AG04450 (cell line): ENCODE measurements at places on chromosomes 7 and 10.

GRCh38 chr7:140541513-140542227 lies 62.4 kb upstream of the MKRN1 start:
- peak; percentile 82 for DNase-seq

DNA sequence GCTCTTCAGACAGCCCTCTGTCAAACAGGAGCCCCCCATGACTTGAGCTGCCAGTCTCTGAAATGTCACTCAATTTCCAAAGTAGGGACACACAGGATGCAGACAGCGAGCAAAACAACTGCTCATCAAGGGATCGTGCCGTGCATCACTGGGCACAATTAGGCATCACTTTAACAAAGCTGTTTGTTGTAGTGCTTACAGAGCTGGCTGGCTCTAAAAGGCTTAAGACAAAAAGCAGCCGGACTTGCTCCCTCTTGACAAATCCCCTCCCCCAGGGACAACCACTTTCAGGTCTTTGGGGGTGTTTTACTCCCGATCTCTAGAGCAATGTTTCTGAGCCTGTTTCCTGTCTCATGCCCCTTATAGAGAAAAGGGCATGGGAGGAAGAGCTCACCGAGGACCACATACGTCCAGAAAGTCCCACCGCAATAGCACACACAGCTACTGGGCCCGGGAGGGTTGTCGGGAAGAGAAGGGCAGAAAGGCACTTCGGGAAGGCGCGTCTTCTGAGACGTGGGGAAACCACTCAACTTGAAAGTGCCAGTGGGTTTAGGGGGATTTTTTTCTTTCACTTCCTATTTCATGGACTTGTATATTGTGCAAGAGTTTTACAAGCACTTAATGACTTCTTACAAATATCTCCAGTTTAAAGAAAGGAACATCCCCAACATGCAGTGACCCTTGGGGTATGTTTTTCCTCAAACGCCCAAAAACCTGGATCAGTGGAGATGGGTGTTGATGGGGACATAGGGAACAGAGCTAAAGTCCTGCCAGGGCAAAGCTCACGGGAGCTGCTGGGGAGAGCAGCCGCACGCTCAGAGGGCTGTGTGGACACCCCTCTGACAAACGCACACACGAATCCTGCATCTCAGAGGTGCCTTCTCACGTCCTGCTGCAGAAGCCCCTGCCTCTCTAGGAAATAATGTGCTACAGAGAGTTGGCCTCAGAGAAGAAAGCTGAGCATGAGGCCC lies 27.1 kb downstream of the LRRC20 start:
- no peak for DNase-seq

GRCh38 chr7:43658718-43659548 lies 70.4 kb downstream of the COA1 start:
- no peak for DNase-seq

- no peak for DNase-seq
Observed at GRCh38 chr10:80485076-80485945, 31.2 kb downstream of the TSPAN14 start.

GRCh38 chr7:66315192-66315591 lies 110.1 kb downstream of the TPST1 start:
- no peak for DNase-seq

GRCh38 chr7:43390576-43390975 lies 192.3 kb upstream of the STK17A start:
- DNase-seq = no peak

DNA sequence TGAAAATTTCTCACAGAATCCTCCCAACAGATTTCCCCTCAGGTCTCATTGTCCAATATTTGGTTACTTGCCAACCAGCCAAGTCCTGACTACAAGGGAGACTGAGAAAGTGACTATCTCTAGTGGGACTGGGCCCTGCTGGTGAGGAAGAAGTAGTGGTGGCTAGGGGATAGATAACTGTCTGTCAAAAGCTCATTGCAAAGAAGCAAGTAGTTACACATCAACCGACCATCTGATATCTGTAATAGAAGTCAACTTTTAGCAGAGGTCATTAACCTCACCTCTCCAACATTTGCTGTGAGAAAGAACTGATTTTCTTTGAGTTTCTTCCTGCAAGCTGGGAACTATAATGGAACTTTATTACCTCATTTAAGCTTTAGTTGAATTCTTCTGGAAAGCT lies 15.2 kb downstream of the STAMBPL1 start:
- no peak for DNase-seq

- DNase-seq = no peak
Observed at GRCh38 chr7:96637522-96637921, 72.1 kb downstream of the SEM1 start.

DNA sequence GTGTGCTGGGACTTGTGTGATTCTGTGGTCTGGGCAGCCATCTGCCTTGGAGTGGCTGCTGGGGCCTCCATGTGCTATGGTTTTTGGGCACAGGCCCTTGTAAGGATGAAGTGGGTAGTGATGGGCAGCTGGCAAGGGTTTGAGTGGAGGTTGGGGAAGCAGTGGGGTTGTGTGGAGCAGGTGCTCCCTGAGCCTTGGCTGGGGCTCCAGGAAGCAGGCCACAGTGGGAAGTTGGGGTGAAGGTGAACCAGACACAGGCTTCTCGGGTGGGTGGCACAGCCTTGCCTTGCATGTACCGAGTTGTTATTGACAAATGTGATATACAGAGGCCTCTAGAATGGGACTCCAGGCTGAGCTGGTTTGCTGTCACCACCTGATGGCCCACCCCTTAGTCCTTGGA lies 82.3 kb downstream of the ADCY1 start:
- DNase-seq = no peak

DNA sequence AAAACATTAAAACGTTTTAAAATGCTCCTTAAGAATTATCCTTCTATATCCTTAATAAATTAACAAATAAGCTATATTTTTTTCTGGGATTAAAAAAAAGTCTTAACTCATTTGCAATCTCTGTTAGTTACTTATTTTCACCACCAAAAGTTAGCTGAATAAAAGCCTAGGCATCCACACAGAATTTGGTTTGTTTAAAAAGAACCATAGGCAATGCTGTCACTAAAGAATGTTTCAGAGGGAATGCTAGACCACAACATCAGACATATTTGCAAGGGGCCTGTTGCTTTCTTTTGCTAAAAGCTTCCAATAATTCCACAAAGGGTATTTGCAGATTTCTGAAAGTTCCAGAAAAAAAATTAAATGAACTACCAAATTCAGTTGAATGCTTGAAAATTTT lies 244.2 kb downstream of the POU6F2 start:
- DNase-seq = no peak

- peak; percentile 32 for DNase-seq
Observed at GRCh38 chr7:19442016-19442785, 266.6 kb downstream of the POLR1F start.

DNA sequence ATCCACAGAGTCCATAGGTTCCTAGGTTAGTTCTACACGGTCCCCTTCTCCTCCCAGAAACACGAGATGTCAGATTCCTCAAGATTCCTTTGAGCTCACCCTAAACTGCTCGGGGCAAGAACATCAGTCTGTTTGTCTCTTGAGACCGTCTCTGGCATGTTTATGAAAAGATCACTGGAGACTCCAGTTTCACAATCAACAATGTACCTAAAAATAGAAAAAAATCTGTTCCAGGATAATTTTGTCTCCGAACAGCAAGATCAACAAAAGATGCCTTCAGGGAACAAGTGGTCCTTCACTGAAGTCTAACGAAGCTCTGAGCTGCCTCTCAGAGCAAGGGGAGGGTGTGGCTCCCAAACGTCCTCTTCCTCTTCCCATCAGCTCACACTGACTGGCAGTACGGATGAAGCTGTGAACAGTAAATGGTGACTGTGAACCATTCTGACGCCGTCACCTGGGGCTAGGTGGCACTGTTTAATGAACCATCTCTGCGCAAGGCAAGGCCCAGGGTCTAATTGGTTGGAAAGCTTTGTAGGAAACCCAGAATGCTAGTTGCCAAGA lies 156.2 kb upstream of the LYZL1 start:
- no peak for DNase-seq

DNA sequence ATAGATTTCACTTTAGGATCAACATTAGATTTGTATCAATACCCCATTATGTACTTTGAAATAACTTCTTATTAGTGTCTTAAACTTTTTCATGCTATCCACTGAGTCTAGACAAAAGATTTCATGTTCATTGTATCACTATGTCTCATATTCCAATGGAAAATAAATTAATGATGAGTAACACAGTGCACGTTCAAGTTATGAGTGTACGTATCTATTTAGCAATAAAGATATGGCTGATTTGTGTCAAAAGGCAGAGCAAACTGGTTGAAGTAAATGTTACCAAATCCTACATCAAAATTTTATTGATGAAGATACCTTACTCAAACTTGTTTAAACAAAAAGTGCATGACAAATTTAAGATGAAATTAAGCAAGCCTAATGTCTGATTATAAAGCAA lies 102.4 kb downstream of the SEMA3E start:
- no peak for DNase-seq

GRCh38 chr7:152340161-152340560 lies 95.6 kb downstream of the KMT2C start:
- DNase-seq = no peak

GRCh38 chr7:3179456-3179855 lies 121.6 kb upstream of the SDK1 start:
- DNase-seq = no peak

GRCh38 chr10:77504196-77504872 lies 133.3 kb downstream of the KCNMA1 start:
- no peak for DNase-seq
